Epithelial cell of umbilical artery (primary cell): ENCODE measurements at places on chromosomes 1 and 21. TPM values are rescaled to one million over a fixed set of nuclear protein-coding genes. Genes with fewer than 3 reads are reported as not detected.

Gene NFASC
- total RNA-seq = under 0.01 and 0.46 TPM in 2 replicates

Gene ZBTB18
- 23.1 and 34.5 TPM in 2 replicates for total RNA-seq

Gene PER3
- 1.3 and 2.3 TPM in 2 replicates for total RNA-seq

Gene REN
- under 0.01 TPM in 1 of 2 replicates, not detected in the other for total RNA-seq

Gene APOBEC4
- not detected in 2 replicates for total RNA-seq

Gene GALE
- total RNA-seq = 64.3 and 77.4 TPM in 2 replicates

Gene OR2L13
- not detected in 2 replicates for total RNA-seq

Gene GBP5
- 0.15 and 0.32 TPM in 2 replicates for total RNA-seq

Gene TNNI3K
- 0.32 TPM in 1 of 2 replicates, not detected in the other for total RNA-seq

Gene LAMC2
- 9.3 and 13.0 TPM in 2 replicates for total RNA-seq

Gene HRNR
- not detected in 2 replicates for total RNA-seq

Gene CD1B
- not detected in 2 replicates for total RNA-seq

Gene UFC1
- 105 and 141 TPM in 2 replicates for total RNA-seq

Gene HEYL
- under 0.01 TPM in 1 of 2 replicates, not detected in the other for total RNA-seq

Gene SPRR2A
- not detected in 2 replicates for total RNA-seq

Gene NES
- 154 and 164 TPM in 2 replicates for total RNA-seq

Gene RNF223
- total RNA-seq = not detected in 2 replicates

Gene CTSS
- 31.9 and 37.0 TPM in 2 replicates for total RNA-seq

Gene LPGAT1
- 30.2 and 71.7 TPM in 2 replicates for total RNA-seq

Gene EPS15
- total RNA-seq = 40.0 and 47.1 TPM in 2 replicates

Gene OR2G6
- not detected in 2 replicates for total RNA-seq

Gene KIF14
- 8.8 and 10.9 TPM in 2 replicates for total RNA-seq

Gene PTPN14
- 37.7 and 45.3 TPM in 2 replicates for total RNA-seq

Gene CREG1
- 11.0 and 16.9 TPM in 2 replicates for total RNA-seq

Gene CDK18
- 0.46 TPM in 1 of 2 replicates, not detected in the other for total RNA-seq

Gene RIMKLA
- total RNA-seq = under 0.01 TPM in 2 replicates

Gene NTMT2
- not detected in 2 replicates for total RNA-seq

Gene EFNA1
- total RNA-seq = 57.0 and 96.1 TPM in 2 replicates

Gene PRELP
- under 0.01 and 0.15 TPM in 2 replicates for total RNA-seq

Gene GRIK3
- total RNA-seq = not detected in 2 replicates

Gene CFHR1
- not detected in 2 replicates for total RNA-seq

Gene VPS26C
- total RNA-seq = 52.3 and 69.1 TPM in 2 replicates

Gene CA14
- not detected in 2 replicates for total RNA-seq

Gene LCE1F
- total RNA-seq = not detected in 2 replicates

Gene ATF3
- 0.65 and 4.9 TPM in 2 replicates for total RNA-seq

Gene HAO2
- not detected in 2 replicates for total RNA-seq

Gene C1orf105
- not detected in 2 replicates for total RNA-seq

Gene DUSP23
- 241 and 316 TPM in 2 replicates for total RNA-seq

Gene FCRLA
- not detected in 2 replicates for total RNA-seq

Gene CLCNKB
- total RNA-seq = not detected in 2 replicates

Gene DMBX1
- total RNA-seq = not detected in 2 replicates

Gene SPRR2G
- not detected in 2 replicates for total RNA-seq

Gene HTR1D
- total RNA-seq = 0.32 and 1.1 TPM in 2 replicates
